Spinal cord (tissue), 10 donors: ENCODE measurements at places on chromosomes 16 and 17.

DNA sequence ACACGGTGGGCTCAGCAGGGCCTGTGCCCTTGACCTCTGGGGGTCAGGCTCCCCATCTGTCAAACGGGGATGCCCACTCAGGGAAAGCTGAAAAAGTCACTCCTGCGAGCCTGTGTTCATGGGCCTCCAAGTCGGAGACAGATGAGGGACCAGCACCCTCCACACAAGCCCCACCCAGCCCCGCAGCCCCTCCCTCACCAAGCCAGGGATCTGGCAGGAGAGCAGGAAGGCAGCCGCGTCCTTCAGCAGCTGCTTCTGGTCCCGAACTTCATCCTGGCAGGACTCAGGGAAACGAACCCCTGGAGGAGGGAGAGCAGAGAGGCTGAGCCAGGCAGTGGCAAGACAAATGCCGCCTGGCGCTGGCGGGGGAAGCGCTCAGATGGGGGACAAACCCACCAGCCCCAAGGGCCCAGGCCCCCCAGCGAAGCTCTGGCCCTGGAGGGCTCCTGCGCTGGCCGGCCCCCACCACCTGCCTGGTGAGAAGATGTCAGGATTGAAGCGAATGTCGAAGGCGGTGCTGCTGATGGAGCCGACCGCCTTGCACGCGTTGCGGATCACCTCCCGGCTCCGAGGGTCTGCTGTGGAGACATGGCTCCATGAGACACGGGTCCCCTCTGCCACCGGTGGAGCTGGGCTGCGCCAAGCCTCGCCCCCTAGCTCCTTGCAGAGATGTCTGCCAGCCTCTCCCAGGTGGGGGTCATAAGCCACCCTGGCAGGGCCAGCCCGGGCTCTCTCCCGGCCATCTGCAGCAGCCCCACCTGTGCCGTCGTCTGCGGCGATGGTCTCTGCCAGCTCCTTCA lies 15.4 kb downstream of the CLUH start:
- DNase-seq: no peak

- DNase-seq: no peak
Measured at GRCh38 chr16:14586637-14587305, 43.3 kb downstream of the PARN start.

DNA sequence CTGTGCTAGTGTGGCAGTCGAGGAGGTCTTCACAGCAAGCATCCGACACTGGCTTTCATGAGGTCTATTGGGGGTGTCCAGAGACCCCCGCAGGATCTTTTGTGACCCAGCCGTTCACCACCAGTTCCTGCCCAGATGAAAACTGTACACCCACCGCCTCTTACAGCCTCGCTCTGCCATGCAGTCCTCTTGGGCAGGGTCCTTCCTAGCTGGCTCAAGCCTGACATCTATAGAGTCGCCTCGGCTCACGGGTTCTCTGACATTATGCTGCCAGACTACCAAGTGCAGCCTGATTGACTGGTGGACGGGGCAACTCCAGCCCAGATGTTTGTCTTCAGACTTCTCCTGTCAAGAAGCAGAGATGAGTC lies 14.6 kb upstream of the CLEC10A start:
- no peak for DNase-seq

DNA sequence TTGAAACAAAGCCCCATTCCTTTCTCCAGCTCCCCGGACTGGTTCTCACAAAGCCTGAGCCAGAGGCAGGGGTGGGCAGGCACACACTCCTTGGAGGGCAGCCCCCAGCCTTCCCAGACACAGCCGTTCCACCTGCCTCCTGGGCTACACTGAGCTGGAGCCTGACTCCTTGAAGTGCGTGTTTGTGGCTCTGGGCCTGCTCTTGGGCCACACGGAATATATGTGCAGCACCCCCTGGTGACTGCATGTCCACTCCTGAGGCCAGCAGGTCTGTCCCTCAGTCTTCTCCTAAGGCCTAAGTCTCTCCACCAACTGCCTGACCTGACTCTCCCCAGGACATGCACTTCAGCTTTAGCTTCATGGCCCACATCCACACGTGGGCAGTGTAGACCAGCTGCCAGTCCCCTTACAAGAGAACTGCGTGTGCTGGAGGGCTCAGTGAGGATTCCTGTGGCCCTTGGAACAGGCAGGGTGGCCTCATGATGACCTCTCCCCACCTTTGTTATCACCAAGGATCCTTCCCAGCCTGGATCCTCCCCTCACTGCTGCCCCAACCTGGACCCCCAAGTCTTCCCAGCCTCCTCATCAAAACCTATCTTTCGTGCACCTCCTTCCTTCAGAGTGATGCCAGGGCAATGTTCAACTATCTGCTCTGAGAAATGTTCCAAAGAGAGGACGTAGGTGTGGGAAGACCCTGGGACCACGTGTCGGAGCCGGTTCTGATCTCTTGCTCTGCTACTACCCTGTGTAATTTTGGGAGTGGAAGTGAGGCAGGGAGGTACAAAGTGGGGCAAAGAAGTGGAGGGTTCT lies 12.4 kb upstream of the SLC6A2 start:
- DNase-seq: no peak

DNA sequence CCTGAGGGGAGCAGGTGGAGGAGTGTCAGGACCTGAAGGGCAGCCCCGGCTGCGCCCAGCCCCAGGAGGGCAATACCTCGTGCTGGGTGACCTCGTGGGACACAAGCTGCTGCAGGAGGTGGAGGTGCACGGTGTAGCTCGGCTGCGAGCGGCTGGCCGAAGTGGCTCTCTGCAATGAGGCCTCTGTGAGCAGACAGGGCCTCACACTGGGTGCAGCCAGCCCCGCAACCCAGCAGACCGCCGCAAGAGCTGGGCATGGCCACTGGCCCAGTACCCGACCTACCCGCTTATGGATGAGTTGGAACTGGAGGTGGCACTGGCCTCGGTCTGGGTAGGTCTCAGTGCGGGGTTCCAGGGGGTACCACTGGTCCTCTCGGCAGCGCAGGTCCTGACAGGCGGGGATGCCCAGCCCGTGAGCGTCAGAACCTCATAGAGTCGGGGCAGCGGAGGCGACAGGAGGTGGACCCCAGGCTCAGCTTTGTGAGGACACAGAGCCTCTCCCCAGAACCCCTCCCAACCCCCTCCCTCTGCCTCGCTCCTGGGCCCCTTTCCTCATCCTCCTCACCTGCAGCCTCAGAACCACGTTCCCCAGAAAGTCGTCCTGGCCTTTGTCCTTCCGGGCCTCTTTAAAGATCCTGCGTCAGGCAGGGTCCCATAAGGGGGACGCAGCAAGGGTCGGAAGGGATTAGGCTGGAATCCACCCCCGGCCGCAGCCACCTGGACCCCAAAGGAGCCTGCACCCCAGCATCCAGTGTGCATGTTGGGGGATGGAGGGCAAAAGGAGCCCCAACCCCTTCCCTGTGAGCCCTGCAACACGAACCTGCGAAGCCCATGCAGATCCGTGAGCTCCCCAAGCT lies 4.0 kb downstream of the UNC13D start:
- no peak for DNase-seq

GRCh38 chr17:81031566-81032550 lies 3.1 kb upstream of the BAIAP2 start:
- no peak for DNase-seq

DNA sequence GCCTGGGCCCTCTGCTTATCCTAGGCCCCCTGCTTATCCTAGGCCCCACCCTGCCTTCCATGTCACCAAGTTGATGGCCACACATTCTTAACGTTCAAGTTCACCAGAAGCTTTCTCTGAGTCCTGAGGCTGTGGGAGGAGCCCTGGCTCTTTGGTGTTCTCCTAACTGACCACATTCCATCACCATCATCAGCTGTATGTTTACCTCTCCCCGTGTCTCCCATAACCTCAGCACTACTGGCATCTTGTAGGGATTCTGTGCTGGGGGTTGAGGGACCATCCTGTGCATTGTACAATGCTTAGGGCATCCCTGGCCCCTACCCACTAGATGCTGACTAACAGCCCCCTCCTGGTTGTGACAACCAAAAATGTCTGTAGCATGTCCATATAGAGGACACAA lies 99.3 kb downstream of the NDE1 start:
- no peak for DNase-seq
